Cortex of kidney (tissue), 1 donor: ENCODE measurements at places on chromosomes 5 and 9.

- no peak for DNase-seq
Observed at GRCh38 chr9:14156046-14156445, 157.9 kb downstream of the NFIB start.

DNA sequence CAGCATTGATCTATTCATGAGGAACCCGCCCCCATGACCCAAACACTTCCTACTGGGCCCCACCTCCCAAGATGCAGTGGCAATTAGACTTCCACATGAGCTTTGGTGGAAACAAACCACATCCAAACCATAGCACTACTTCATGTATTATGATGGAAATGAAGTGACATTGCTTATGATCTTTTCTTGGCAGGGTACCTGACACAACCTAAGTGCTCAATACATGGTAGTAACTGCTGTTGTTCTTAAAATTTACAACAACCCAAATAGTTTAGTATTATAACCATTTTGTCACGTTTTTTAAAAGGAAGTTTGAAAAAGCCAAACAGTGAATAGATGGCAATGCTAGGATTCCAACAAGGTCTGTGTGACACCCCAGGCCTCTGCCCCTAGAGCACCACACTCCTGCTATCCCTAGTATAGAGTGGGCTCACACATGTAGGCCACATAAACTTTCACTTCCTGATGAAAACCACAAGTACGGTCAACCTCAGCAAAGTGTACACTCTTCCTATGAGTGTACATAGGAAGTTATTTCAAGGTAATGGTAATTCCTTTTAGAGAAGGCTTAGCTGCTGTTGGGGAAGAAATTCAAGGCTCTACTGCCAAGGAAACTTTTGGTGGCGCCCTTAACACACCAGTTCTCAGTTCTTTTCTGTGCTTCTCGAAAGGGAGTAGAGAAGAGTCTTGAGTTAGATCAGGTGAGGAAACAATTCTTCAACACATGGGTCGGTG, 97.6 kb downstream of the ARSB start:
- DNase-seq, result no peak

- DNase-seq, result no peak
Observed at GRCh38 chr5:159286420-159287035, 23.4 kb downstream of the UBLCP1 start.

GRCh38 chr9:121441165-121441564, 58.5 kb downstream of the GGTA1 start:
- DNase-seq, result no peak

DNA sequence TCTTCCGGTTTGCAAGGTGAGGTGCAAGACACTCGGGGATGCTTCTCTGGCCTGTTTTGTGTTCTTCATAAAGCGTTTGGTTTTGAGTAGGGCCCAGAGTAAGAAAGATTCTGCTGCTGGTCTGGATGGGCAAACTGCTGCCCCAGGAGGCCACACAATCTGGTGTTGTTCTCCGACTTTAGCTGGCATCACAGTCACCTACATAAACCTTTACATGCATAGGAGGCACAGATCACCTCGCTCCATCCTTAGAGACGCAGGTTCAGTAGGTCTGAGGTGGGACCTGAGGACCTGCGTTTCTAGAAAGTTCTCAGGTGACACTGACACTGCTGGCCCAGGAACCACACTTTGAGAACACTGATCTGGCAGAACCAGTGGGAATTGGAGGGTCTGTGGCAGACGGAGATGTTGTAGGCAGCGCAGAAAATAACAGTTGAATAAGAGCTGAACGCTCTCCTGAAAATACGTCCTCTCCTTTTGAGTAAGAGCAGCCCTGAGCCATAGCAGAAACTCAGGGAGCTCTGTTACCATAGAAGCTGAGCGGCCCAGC, 3.9 kb upstream of the SLC6A3 start:
- no peak for DNase-seq

GRCh38 chr5:173968154-173968797, 20.7 kb upstream of the C5orf47 start:
- no peak for DNase-seq

- DNase-seq, result no peak
Observed at GRCh38 chr9:107874137-107874536, 384.6 kb upstream of the KLF4 start.

DNA sequence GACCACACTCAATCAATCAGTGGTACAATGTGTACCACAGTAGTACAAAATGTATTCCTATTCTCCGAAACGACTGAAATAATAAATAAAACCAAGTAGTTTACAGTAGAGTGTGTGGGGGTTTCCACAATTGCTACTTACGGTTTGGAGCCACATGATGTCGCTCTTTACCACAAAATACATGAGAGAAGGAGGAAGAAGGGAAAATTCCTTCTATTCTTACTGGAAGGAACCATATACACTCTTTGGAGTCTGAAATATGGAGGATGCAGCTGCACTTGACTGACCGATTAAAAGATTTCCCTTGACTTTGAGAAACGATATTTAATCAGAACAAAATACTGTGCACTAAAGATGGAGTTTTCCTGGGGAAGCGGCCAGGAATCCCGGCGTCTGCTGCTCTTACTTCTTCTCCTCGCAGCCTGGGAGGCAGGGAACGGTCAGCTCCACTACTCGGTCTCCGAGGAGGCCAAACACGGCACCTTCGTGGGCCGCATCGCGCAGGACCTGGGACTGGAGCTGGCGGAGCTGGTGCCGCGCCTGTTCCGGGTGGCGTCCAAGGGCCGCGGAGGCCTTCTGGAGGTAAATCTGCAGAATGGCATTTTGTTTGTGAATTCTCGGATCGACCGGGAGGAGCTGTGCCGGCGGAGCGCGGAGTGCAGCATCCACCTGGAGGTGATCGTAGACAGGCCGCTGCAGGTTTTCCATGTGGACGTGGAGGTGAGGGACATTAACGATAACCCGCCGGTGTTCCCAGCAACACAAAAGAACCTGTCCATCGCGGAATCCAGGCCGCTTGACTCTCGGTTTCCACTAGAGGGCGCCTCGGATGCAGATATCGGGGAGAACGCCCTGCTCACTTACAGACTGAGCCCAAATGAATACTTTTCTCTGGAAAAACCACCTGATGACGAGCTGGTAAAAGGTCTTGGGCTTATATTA, at the start of gene PCDHA4:
TSS of gene PCDHA4 (plus strand) at position 235 of the 942 bp plus-strand sequence.
- DNase-seq, result no peak

- no peak for DNase-seq
Observed at GRCh38 chr9:69919461-69920061, 98.9 kb downstream of the CFAP95 start.

DNA sequence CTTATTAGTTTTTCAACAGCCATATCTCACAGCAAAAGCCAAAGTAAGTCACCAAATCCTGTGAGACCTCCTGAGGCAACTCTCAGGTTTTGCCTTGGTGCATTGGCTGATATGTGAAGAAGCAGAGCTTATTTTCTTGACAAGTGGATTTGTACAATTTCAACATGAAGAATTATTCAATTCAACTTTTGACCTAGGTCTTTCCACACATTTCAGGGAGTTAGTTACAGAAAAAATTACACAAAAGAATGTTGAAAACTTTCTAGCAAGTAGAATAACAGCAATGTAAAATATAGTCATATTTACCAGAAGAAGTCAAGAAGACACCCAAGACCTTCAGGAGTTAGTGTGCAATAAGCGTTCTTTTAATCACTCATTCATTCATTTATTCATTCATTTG, 62.4 kb upstream of the ADRB2 start:
- no peak for DNase-seq

GRCh38 chr9:96129747-96130146, 172.2 kb downstream of the HSD17B3 start:
- no peak for DNase-seq

GRCh38 chr9:14136047-14136635, 177.8 kb downstream of the NFIB start:
- no peak for DNase-seq

DNA sequence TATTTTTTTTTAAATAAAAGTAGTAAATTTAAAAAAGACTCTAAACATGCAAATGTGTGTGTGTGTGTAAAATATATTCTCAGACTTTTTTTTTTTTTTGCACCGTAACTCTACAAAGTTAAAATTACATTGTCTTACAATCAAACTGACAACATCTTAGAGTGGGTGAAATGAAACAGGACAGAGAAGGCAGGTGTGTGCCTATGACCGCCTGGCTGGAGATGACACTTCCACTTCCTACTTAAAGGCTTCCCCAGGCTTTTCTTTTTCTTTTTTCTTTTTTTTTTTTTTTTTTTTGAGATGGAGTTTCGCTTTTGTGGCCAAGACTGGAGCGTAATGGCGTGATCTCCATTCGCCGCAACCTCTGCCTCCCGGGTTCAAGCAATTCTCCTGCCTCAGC, 2.7 kb upstream of the AK1 start:
- no peak for DNase-seq

GRCh38 chr5:102528600-102528999, 29.8 kb upstream of the SLCO6A1 start:
- DNase-seq, result no peak

- DNase-seq, result no peak
Observed at GRCh38 chr5:55897905-55898304, 46.7 kb downstream of the IL31RA start.

- no peak for DNase-seq
Observed at GRCh38 chr9:92723299-92723625, 41.4 kb downstream of the BICD2 start.

DNA sequence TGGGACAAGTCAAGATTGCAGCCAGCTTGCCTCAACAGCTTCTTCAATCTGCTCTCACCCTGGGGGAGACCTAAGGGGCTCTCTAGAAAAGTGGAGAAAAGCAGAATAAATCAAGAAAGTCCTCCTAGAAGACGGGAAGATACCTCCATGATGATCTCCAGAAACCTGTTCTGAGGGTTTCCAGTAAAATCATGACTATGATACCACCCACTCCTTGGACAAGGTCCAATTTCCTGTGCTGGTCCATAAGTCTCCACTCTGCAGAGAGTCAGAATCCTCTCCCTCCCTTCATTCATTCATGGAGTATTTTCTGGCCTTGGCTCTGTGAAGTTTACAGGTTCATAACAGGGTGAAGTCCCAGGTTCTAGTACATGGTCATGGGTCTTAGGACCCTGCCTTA, 168.6 kb downstream of the SLC12A2 start:
- no peak for DNase-seq

GRCh38 chr9:24545285-24545684, 412 bp downstream of the IZUMO3 start:
- no peak for DNase-seq

GRCh38 chr9:120683150-120683549, 31.1 kb downstream of the MEGF9 start:
- no peak for DNase-seq

DNA sequence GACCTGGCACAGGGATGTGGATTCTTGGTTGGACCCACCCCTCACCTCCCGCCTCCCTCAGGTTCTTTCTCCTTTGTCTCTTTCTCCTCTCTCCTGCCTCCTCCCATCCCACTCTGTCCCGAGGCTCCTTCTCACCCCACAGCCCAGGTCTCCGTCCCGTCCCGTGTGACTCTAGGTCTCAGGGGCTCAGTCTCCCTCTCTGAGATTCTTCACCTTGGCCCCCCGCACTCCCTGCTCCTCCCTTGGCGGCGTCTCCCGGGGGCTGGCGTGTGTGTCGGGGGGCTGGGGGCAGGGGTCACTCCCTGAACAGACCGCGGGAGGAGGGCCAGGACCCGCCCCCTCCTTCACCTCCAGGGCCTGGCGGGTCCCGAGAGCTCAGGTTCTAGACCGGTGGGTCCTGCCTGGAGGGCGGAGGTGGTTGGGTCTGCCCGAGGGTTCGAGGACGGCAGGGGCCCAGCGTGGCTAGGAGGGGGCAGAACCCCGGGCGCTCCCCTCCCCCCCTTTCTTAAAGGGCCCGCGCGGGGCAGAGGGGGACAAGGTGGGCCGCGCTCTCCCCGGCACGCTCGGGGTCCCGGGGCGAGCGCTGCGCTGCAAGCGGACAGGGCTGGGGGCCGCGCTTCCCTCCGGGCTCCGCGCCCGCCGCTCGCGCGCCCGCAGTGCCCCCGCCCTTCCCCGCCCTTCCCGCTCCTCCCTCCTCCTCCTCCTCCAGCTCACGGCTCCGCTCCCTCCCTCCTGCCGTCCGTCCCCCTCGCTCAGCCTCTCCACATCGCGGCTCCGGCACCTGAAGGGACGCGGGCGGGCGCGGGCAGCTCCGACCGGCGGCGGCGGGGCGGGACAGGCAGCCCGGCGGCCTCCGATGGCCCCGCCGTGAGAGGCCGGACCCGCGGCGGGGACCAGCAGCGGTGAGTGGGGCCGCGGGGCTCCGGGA, at the start of gene PSD2:
TSS of gene PSD2 (plus strand) at position 735 of the 928 bp plus-strand sequence. CDS start 13,633 bp downstream, outside the sequence.
- no peak for DNase-seq

GRCh38 chr9:80320480-80320879, 748.7 kb downstream of the TLE4 start:
- no peak for DNase-seq

GRCh38 chr9:87872079-87872624, 10.5 kb upstream of the SPATA31E1 start:
- no peak for DNase-seq

DNA sequence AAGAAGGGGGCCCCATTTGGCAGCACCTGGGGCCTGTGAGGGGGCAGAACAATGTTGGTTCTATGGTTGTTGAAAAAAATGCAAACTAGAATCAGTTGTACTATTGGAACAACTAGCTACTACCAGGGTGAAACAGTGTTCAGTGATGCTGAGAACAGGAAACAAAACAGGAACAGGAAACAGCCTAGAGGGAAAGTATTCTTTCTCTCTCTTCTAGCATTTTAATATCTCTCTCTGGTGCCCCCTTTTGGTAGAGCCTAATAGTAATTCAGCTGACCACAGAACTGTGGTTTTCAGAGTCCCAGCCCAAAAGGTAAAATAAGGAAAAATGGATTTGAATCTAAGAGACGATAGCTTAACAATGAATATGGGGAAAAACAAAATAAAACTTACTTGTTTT, 138.0 kb upstream of the KCNN2 start:
- DNase-seq, result no peak

DNA sequence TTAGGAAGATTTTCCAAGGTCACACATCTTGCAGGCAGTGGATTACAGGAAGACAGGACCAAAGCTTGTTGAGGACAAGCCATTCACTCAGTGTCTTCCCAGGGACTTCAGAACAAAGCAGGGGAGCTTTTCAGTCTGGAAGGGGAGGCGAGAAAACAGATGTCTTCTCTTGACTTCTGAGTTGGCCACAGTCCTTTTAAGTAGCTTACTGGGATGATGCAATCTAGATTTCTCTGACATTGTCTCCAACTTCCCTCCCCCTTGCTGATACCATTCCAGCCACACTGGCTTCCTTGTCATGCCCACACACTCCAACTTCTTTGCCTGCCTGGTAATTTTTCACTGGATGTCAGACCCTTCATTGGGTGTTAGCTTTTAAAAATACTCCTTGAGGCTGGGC, 174.2 kb upstream of the TBC1D2 start:
- DNase-seq, result no peak

DNA sequence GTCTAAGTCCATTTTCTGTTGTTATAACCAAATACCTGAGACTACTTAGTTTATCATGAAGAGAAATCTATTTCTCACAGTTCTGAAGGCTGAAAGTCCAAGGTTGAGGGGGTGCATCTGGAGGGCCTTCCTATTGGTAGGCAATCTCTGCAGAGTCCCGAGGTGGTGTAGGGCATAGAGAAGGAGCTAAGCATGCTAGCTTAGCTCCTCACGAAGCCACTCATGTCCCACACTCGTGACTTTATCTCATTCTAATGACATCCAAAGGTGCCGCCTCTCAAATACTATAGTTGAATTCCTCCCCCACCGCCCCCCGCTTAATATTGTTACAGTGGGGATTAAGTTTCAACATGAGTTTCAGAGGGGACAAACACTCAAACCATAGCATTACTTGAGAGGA, 36.0 kb upstream of the ZBED3 start:
- DNase-seq, result no peak
